ENCODE measurements at places on chromosomes 7 and 10. TPM values are rescaled to one million over a fixed set of nuclear protein-coding genes. Genes with fewer than 3 reads are reported as not detected.

The GNGT1 gene
- total RNA-seq = not detected

The FAM180A gene
- total RNA-seq = not detected

The CYP2C8 gene
- not detected for total RNA-seq

The ABCB4 gene
- not detected for total RNA-seq

The CABCOCO1 gene
- total RNA-seq = 0.76 TPM

The IGFBP3 gene
- total RNA-seq = 13.7 TPM

The BTBD16 gene
- not detected for total RNA-seq

The HGF gene
- 2.3 TPM for total RNA-seq

The CALCR gene
- not detected for total RNA-seq

The MACC1 gene
- not detected for total RNA-seq

The TAS2R40 gene
- not detected for total RNA-seq

The FKBP6 gene
- total RNA-seq = not detected

The CUBN gene
- total RNA-seq = 11.8 TPM

The SPDYE11 gene
- total RNA-seq = not detected

The RPEL1 gene
- 0.33 TPM for total RNA-seq

The NPSR1 gene
- not detected for total RNA-seq

The GSAP gene
- 5.6 TPM for total RNA-seq

The CAMK2G gene
- total RNA-seq = 30.5 TPM

The DPY19L1 gene
- 54.2 TPM for total RNA-seq

The LIPK gene
- total RNA-seq = not detected

The CNOT4 gene
- total RNA-seq = 15.7 TPM

The TAS2R4 gene
- total RNA-seq = 1.9 TPM

The NME8 gene
- total RNA-seq = not detected

The INSYN2A gene
- not detected for total RNA-seq

The ELFN1 gene
- 0.65 TPM for total RNA-seq

The MUC12 gene
- not detected for total RNA-seq

The LIMK1 gene
- total RNA-seq = 39.1 TPM

The ZNF37A gene
- total RNA-seq = 13.2 TPM

The HILPDA gene
- total RNA-seq = 14.0 TPM

The IFIT1B gene
- total RNA-seq = not detected

The TAS2R5 gene
- 1.5 TPM for total RNA-seq

The PDE6C gene
- not detected for total RNA-seq

The NRP1 gene
- total RNA-seq = 219 TPM

The CCDC7 gene
- 10.1 TPM for total RNA-seq

All from vein endothelial cell (primary cell).